Hematopoietic multipotent progenitor cell treated with erythropoietin and hydrocortisone succinate and interleukin-3 and kit ligand, for 4 days (in vitro differentiated cells): ENCODE measurements at places on chromosomes 5 and 9.

- DNase-seq = peak; percentile 98
Measured at GRCh38 chr5:139474890-139475791, 4.3 kb downstream of the SMIM33 start.

DNA sequence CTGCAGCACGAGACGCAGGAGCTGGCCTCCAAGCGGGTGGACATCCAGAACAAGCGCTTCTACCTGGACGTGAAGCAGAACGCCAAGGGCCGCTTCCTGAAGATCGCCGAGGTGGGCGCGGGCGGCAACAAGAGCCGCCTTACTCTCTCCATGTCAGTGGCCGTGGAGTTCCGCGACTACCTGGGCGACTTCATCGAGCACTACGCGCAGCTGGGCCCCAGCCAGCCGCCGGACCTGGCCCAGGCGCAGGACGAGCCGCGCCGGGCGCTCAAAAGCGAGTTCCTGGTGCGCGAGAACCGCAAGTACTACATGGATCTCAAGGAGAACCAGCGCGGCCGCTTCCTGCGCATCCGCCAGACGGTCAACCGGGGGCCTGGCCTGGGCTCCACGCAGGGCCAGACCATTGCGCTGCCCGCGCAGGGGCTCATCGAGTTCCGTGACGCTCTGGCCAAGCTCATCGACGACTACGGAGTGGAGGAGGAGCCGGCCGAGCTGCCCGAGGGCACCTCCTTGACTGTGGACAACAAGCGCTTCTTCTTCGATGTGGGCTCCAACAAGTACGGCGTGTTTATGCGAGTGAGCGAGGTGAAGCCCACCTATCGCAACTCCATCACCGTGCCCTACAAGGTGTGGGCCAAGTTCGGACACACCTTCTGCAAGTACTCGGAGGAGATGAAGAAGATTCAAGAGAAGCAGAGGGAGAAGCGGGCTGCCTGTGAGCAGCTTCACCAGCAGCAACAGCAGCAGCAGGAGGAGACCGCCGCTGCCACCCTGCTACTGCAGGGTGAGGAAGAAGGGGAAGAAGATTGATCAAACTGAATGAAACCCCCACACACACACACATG is 654 bp downstream of the PURA start:
- peak; percentile 73 for DNase-seq

- DNase-seq = no peak
Measured at GRCh38 chr9:95746408-95747180, 128.9 kb upstream of the ERCC6L2 start.

GRCh38 chr9:107819772-107820565 is 330.4 kb upstream of the KLF4 start:
- DNase-seq = no peak

GRCh38 chr5:67058998-67059743 is 137.4 kb downstream of the CD180 start:
- DNase-seq = no peak

DNA sequence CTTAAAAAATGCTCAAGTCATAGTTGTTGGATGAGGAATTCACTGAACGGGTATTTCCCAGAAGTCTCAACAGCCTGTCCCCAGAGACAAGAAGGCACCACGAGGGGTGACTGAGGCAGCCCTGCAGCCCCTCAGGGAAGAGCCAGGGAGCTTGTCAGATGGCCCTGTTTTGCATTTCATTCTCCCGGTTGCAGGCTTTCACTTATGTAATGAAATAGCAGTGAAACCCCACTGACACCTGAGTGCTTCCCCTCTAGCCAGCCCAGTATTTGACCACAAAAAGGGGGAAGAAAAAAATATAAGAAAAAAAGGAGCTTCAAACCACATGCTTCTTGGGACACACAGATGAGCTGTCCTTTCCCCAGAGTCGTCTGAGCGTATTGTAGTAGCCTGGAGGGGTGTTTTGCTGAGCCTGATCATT is 75.3 kb upstream of the IL12B start:
- peak; percentile 53 for DNase-seq

GRCh38 chr5:128470663-128471062 is 67.4 kb downstream of the FBN2 start:
- no peak for DNase-seq

DNA sequence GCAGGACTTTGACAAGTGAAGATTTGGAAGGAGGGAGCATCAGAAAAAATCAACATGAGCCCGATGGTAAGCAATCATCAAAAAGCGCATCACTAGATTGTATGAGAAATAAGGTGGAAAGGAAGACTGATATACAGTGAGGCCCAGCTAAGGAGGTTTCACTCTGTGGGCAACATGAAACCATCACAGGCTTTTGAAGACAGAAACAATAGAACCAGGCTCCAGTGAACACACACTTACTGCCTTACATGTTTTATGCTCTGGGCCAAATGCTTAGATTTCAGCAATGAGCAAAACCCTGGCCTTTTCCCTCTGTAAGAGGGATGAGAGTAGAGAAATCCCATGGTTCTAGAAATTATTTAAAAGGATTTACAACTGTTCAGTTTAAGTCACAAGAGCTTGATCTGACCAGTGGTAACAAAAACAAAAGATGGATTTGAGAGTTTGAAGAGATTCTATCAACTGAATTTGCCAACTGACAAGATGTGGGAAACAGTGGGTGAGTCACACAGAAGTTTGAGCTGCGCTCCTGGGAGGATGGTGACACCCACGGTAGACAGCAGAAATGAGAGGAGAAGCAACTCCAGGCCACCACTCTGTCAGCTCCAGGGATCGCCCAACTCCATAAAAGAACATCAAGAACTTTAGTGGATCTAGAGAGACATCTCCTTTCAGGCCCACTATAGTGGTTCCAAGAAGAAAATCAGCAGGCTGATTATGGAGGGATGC is 261.8 kb downstream of the MCTP1 start:
- peak; percentile 72 for DNase-seq

DNA sequence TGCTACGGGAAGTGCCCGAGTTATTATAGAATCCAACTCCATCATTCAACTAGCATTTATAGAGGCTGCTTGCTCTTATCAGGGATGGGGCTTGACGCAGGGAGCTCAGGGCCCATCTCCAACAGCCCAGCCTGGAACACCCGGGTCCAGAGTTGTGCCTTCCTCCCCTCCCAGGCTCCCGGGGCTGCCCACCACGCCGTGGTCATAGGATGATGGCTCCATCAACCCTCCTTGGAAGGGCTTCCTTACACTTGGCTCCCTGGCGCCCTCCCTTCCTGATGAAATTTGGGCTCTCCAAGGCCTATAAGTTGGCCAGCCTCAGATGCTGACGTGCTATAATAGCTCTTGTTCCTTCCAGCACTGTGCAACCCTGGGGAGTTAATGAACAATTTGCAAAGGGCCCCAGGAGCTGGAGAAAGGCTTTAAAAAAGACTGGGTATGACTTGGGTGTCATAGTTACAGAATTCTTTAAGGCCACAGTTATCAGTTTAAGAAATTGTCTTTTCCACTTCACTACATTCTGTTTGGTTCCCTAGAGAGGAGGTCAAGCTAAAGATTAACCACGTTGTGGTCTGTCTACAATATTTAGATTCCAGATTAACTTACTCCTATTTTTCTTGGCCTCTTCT is 42.5 kb upstream of the GADD45G start:
- peak; percentile 43 for DNase-seq

GRCh38 chr9:13189362-13189761 is 90.1 kb downstream of the MPDZ start:
- no peak for DNase-seq

GRCh38 chr5:104708027-104708426 is 1145.4 kb upstream of the NUDT12 start:
- no peak for DNase-seq

DNA sequence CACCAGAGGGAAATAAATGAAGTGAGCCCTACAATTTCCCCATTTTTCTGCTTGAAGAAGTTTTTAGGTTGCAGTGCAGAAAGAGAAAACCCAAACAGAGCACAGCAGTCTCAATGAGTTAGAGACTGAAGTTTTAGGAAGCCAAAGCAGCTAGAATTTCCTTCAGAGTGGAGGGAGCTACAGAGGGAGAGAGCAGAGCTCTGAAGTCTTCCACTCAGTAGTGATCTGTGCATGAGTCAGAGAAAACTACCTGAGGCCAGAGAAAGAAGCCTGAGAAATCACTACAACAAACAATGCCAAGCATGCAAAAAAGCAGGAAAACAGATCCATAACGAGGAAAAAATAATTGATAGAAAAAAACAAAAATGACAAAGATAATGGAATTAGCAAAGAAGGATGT is 17.9 kb upstream of the NDUFB6 start:
- no peak for DNase-seq

GRCh38 chr5:19923742-19924141 is 64.3 kb downstream of the CDH18 start:
- DNase-seq = no peak

DNA sequence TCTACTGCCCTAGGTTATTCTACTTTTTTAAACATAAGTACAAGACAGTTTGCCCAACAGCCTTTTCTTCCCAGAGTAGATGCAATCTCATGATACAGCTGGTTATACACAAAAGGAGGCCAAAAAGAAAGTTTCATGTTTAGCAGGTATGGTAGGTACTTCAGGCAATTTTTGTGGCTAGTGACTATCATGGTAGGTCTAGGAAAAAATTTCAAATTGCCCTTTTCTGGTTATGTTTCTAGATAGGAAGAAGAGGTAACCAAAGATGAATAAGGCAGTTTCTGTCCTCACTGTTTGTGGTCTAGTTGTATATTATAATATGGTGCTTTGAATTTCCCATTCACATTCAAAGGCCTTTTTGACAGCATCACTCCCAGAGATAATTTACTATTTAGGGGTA is 19.7 kb downstream of the MEGF9 start:
- DNase-seq = no peak

DNA sequence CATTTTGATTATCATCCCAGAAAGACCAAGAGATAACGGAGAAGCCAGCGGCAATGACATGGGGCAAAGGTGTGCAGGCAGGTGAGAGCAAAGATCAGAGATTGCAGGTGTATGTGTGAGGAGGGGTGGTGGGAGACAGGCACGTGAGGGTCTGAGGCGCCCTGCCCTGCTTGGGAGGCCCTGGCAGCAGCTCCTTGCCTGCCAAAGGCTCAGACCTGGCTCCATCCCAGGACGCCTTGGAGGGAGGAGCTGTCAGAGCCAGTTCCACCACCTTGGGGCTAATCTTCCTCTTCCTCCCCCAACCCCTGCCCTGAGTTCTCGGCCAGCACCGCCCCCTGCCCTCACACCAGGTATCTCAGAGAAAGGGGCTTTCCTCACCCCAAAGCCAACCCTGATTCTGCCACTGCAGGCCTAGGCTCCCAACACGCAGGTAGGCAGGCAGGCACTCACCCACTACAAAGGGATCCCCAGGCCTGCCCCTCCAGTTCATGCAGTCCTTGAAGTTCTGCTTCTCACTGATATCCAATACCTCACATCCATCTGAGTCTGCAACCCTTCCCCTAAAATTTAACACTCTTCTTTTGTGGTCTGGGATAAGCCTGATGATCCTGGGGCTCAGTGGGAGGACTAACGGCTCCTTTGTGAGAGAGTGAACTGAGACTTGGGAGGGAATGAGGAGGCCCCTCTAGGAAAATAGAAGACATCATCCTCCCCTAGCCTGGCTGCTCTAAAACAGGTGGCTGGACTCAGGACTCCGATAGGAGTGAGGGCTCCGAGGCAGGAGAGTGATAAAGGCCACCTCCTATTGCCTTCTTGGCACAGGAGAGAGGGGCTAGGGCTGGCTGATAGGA is 1.8 kb downstream of the AQP3 start:
- peak; percentile 54 for DNase-seq

- DNase-seq = peak; percentile 94
Measured at GRCh38 chr9:106481013-106481609, 381.9 kb upstream of the ZNF462 start.
